ENCODE measurements at places on chromosomes 1 and 21.

GRCh38 chr1:37064039-37064438 is 29.7 kb upstream of the GRIK3 start:
- DNase-seq, result peak; percentile 48

DNA sequence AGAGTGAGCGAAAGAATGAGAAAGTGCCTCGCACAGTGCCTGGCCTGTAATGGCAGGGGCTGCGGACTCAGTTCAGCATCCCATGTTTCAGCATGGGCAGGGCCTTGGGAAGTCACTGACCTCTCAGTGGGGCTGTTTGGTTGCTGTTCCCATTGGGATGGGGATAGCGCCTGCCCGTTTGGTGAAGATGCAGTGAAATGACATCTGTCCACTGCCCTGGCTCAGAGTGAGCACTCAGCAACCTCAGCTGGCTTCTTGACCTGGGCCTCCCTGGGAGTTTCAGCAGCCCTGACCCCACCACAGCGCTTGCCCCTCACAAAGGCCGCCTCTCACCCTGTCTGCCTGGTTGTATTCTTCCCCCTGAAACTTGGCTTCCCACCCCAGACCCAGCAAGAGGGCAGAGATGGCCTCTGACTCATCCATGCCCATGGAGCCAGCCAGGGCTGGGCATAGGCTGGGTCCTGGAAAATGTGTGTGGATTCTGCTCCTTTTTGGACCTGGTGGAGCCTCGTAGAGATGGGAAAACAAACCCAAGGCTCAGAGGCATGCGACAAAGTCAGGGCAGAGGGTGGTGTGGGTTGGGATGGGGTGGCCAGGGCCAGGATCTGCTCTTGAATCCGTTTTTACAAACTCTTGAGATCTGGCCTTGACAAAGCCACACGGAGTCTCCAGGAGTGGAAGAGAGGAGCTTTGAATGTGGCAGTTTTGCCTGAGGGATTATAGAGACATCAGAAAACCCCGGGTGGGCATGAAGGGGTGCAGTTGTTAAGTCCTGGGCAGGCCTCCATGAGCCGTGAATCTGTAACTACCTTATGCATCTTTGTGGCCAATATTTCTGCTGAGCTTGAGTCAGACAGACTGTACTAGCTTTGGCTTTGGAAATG is 1.2 kb downstream of the XKR8 start:
- no peak for DNase-seq

DNA sequence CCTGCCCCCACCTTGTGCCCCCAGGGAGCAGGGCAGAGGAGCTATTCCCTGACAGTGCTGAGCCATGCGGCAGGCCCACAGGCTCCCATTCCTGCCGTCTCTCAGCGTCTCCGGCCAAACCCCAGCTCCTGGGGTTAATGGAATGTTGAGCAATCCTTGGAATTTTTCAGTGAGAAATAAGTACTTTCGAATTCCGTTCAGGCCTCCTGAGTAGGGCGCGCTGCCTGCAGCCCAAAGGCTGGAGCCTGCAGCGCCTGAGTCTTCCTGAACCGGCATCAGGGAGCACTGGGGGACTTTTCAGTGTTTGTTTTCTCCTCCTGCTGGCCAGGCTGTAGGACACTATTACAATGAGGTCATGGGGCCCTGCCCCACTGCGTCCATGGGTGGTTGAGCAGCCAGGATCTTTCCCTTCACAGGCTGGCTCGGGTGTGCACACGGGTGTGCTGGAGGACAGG is 33.3 kb upstream of the CSF1 start:
- no peak for DNase-seq

- no peak for DNase-seq
Observed at GRCh38 chr1:54950006-54950368, 30.4 kb upstream of the TMEM61 start.
